Lower lobe of right lung (tissue), 2 donors: ENCODE measurements at places on chromosomes 3 and 15. TPM values are rescaled to one million over a fixed set of nuclear protein-coding genes. Genes with fewer than 3 reads are reported as not detected.
A peak's percentile ranks its signal among the peaks of the same experiment; 100 is the strongest.

- H3K27me3 ChIP-seq: no peaks in the 10 kb centered on the region
- H3K4me3 ChIP-seq: no peak overlapping the region
- peak; percentile 78 for DNase-seq
- H3K4me1 ChIP-seq: peaks cover 10% of the 10 kb centered on the region
- H3K36me3 ChIP-seq: peaks cover 77% of the 10 kb centered on the region
- H3K27ac ChIP-seq: peak overlapping the region; percentile 49
Measured at GRCh38 chr3:58111513-58112184, 99.1 kb downstream of the DNASE1L3 start.

DNA sequence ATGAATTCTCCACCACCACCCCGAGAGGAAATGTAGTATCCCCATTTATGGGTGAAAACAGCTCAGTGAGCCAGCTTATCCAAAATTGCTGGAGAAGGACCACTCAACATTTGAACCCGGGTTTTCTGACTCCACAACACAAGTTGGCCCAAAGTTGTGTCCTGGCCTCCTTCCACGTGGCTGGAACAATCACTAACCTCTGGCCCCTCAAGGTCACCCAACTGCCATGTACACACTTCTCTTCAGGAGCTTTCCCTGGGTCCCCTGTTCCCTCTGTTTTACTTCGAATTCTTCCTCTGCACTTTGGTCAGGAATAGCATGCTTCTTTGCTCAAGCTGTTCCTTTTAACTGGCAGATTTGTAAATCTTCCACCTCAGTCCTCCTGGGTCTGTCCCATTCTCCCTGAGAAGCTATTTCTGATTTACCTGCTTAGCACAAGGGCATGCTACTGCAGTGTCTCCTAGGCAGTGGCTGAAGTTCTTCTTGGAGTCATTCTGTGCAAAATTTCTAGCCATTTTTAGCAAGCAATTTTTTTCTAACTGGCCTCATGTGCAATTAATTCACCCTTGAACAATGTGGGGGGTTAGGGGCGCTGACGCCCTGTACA, 39.2 kb downstream of the TRIM71 start:
- no peak for DNase-seq
- no peaks in the 10 kb centered on the region for H3K27me3 ChIP-seq
- no peaks in the 10 kb centered on the region for H3K36me3 ChIP-seq
- no peak overlapping the region for H3K27ac ChIP-seq
- no peak overlapping the region for H3K4me3 ChIP-seq

DNA sequence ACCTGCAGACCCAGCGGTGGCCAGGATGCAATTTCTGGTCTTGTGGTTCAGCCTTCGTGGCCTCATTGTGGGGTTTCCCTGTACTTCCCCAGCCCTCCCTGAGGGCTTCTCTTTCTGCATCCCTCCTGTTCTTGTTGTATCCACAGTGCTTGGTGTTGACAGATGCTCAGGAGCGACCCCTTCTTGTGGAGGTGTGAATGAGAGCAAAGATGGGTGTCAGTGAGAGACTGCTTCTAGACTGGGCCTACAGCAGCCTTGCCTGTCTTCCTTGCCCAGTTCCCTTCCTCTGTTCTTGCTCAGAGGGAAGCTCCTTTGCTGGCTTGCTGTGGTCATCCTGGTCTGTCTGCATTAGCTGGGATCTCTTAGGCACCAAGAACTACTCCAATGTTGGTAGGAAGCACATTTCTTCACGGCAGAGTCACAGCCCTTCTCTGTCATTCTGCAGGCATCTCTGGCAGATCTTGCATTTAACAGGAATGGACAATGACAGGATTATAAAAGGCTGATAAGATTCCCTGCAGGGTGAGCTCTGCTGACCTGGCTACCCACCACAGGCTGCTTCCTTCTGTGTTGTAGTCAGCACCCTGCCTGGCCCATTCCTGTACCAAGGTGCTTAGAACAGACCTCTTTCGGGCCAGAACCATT, 317.8 kb upstream of the C2CD4B start:
- H3K4me1 ChIP-seq: no peaks in the 10 kb centered on the region
- H3K27ac ChIP-seq: no peak overlapping the region
- H3K4me3 ChIP-seq: no peak overlapping the region
- no peak for DNase-seq
- no peaks in the 10 kb centered on the region for H3K27me3 ChIP-seq

DNA sequence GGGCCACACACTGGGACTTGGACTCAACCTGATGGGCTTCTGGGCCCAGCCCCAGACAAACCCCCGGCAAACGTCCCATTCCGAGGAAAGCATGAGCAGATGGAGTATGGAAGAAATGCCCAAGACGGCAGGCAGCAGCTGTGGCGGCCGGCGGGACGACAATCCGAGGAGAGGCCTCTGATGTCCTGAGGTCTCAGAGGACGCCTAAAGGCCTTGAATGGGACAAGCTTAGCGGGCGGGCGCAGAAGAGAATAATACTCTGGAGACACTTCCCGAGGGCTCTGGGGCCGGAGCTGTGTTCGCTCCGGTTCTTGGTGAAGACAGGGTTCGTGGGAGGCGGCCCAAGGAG, 482 bp upstream of the OGG1 start:
- DNase-seq: no peak
- H3K4me3 ChIP-seq: peak overlapping the region; percentile 88
- H3K36me3 ChIP-seq: peaks cover 71% of the 10 kb centered on the region

GRCh38 chr3:8561370-8561769, 59.7 kb downstream of the LMCD1 start:
- H3K36me3 ChIP-seq: peaks cover 30% of the 10 kb centered on the region
- peaks cover 25% of the 10 kb centered on the region for H3K4me1 ChIP-seq

DNA sequence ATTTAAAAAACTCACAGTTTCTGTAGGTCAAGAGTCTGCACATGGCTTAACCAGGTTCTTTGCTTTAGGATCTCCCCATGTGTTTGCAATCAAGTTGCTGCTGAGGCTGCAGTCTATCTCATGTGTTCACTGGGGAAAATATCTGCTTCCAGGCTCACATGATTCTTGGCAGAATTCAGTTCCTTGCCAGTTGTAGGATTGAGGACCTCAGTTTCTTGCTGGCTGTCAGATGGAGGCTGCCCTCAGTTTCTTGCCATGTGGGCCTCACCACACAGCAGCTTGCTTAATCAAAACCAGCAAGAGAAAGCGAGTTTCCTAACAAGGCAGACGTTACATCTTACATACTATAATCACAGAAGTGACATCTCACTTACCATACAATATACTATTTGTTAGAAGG, 10.0 kb upstream of the TBC1D5 start:
- H3K4me3 ChIP-seq: no peak overlapping the region
- no peaks in the 10 kb centered on the region for H3K27me3 ChIP-seq

DNA sequence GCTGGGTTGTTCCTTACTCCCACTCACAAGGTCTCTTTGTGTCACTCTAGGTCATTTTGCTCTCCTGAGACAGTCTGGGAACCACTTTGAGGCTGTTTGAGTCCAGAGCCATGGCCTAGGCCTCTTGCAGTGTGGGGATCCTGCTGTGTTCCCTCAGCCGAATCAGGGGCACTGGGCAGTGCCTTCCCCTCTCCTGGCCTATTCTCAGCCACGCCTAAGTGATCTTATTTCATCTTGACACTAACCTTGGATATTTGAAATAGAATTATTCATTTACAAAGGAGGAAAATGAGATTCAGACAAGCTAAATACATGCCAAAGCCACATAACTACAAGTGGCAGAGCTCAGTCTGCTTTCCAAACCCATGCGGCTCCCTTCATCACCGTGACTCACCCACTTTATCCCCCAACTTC, 557.2 kb upstream of the TBL1XR1 start:
- H3K36me3 ChIP-seq: no peaks in the 10 kb centered on the region
- no peak overlapping the region for H3K4me3 ChIP-seq
- no peak for DNase-seq
- H3K27ac ChIP-seq: peak overlapping the region; percentile 33
- no peaks in the 10 kb centered on the region for H3K27me3 ChIP-seq

DNA sequence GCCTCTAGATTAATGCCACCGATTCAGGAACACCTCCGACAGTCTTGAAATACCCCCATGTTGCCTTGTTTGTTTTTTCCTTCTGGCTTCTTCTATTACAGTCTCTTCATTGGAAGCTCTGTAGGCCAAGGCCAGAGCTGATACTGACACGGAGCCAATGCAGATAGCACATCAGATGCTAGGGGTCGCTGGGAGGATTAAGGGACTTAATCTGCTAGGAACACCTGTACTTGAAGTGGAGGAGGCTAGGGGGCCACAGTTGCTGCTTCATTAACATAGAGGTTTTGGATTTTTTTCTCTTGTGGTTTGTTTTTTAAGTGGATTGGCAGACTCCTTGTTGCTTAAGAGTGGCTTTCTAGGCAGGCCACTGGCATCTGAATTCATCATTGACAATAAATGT, 49.6 kb downstream of the PARP14 start:
- H3K4me3 ChIP-seq: no peak overlapping the region
- no peak for DNase-seq
- no peak overlapping the region for H3K27ac ChIP-seq
- peaks cover 3% of the 10 kb centered on the region for H3K4me1 ChIP-seq
- H3K27me3 ChIP-seq: no peaks in the 10 kb centered on the region

- no peaks in the 10 kb centered on the region for H3K4me1 ChIP-seq
- no peak overlapping the region for H3K27ac ChIP-seq
- H3K27me3 ChIP-seq: peaks cover 7% of the 10 kb centered on the region
Measured at GRCh38 chr3:133933097-133934024, 37.7 kb upstream of the RAB6B start.

DNA sequence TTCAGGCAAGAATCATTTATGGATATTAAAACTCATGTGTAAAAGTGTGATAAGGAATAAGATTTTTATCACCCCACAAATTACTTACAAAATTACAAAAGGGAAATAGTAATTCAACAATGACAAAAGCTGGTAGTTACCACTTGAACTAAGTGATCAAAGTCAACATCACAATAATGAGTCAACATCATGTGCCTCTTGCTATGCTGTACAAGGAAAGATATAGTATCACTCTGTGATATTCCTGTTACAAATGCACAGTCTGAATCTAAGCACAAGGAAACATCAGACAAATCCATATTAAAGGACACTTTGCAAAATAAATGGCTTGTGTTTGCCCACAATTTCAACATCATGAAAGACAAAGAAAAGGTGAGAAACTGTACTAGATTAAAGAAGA, 90.5 kb upstream of the PLCL2 start:
- H3K27ac ChIP-seq: no peak overlapping the region
- H3K4me1 ChIP-seq: no peaks in the 10 kb centered on the region
- H3K27me3 ChIP-seq: no peaks in the 10 kb centered on the region
- H3K36me3 ChIP-seq: no peaks in the 10 kb centered on the region

DNA sequence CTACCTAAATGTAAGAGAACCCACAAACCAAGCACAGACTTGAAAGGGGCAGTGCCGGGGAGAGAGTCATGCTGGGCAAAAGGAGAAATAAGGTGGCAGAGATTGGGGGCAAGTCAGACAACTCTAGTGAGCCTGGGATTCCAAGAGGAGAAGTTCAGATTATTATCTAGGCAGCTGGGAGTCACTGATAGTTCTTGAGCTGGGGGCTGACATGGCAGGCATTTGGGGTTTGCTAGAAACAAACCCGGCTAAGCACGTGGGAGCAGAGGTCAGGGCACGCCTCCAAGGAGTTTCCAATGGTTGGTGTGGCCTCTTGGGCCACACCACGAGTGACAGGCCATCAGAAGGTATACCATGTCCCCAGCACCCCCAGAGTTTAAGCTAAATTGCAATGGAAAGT, 27.6 kb downstream of the SLC6A6 start:
- peak overlapping the region; percentile 91 for H3K27ac ChIP-seq
- H3K4me1 ChIP-seq: peaks cover 100% of the 10 kb centered on the region
- H3K27me3 ChIP-seq: no peaks in the 10 kb centered on the region
- no peaks in the 10 kb centered on the region for H3K36me3 ChIP-seq
- no peak overlapping the region for H3K4me3 ChIP-seq

DNA sequence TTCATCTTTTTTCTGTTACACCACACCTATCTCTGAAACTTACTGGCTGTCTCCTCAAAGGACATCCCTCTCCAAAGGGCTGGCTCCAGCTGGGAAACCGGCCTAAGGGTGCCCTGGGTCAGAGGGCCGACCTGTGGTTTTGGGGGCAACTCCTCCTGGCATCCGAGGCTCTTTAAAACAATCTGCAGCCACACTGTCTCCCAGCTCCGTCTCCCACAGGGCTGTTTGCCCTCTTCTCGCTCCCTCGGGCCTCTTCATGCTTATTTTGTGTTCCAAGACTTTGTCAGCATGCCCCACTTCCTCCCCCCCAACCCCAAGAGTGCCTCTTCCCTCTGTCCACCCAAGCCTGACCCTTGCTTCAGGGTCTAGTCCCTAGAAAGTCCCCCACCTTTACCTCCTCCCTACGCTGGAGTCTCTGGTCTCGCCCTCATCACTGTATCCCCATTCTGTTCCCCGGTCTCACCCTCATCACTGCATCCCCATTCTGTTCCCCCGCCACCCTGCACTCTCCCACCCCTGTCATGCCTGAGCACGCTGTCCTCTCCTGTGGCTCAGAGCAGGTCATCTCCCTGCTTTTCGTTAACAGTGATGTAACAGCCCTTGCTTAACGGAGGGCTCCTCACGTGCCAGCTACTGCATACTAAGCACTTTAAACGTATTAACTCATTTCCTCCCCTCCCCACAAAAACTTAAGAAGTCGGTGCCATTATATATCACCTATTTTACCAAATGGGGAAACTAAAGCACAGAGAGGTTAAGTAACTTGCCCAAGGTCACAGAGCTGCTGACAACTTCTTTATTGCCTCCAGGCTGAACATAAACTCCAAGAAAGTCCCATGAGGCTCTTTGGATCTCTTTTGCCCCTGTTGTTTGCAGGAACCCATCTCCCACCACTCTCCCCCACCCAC, 1.1 kb upstream of the CSK start:
- peak overlapping the region; percentile 58 for H3K27ac ChIP-seq
- peaks cover 79% of the 10 kb centered on the region for H3K4me1 ChIP-seq
- H3K36me3 ChIP-seq: no peaks in the 10 kb centered on the region
- H3K27me3 ChIP-seq: no peaks in the 10 kb centered on the region
- DNase-seq: no peak

DNA sequence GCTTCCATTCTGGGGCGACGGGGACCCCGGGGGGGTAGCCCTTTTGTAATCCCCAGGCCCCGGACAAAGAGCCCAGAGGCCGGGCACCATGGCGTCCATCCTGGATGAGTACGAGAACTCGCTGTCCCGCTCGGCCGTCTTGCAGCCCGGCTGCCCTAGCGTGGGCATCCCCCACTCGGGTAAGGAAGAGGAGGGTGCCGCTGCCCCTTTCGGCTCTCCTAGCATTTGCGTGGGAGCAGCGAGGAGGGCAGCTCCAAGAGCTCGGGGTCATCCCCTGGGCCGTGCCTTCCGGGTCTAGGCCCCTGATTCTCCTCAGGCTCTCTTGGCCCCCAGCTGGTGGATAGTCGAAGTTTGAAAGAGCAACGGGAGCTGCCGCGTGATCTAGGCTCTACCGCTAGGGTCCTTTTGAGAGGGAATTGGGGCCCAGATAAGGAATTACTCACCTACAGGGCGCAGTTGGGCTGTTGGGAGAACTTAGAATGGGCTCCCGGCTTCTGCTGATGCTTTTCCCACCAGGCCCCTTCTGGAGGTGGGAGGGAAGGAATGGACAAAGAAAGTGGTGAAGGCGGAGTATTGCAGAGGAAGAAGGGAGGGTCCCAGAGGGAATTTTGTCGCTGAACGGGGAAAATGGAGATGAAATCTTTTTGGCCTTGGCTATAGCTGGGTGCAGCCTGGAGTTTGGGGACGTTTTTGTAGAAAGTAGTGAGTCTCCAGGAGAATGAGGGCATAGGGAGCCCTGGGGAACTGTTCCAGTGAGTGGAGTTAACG, 615 bp downstream of the VPS18 start:
- H3K36me3 ChIP-seq: peaks cover 42% of the 10 kb centered on the region
- DNase-seq: peak; percentile 71
- peaks cover 22% of the 10 kb centered on the region for H3K4me1 ChIP-seq
- H3K27me3 ChIP-seq: no peaks in the 10 kb centered on the region

Gene ECE2
- not detected for total RNA-seq

Gene UCN2
- 0.32 TPM for total RNA-seq

Gene MCF2L2
- 0.62 TPM for total RNA-seq

Gene EBLN2
- 3.6 TPM for total RNA-seq
